Stimulated activated CD8-positive, alpha-beta memory T cell treated with anti-CD3 and anti-CD28 coated beads, Interleukin-12 subunit alpha, Interleukin-12 subunit beta, amount 100 ng/mL, for 4 hours (primary cell): ENCODE measurements at places on chromosomes 1 and 21.

- no peak for DNase-seq
Observed at GRCh38 chr1:227945891-227946623, 1.7 kb downstream of the WNT9A start.

GRCh38 chr1:12183095-12183794, 16.5 kb downstream of the TNFRSF1B start:
- DNase-seq, result no peak

DNA sequence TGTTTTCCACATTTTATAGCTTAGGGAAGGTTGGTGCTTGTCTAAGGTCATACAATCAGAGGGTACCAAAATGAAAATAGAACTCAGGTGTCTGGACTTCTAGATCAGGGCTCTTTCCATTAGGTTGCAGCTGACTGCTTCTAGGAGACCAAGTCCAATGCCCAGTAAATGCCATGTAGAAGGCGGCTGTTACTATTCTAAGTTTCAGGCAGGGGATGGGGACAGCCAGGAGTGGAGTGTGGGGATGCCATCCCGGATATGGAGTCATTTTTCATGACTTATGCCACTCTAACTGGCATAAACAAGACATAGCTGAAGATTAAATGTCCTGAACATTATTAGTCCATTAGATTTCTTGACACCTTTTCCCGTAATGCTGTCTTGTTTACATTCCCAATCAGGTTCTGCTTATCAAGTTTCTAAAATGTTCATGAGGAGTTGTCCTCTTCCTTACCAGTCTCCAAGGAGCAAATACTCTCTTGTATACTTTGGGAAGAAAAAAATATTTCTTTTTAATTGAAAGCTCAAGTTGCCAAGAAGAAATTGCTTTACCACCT, 31.5 kb downstream of the XCL1 start:
- no peak for DNase-seq

- DNase-seq, result no peak
Observed at GRCh38 chr1:229869687-229870086, 197.4 kb upstream of the GALNT2 start.

GRCh38 chr21:45202889-45203288, 84.8 kb downstream of the POFUT2 start:
- no peak for DNase-seq

DNA sequence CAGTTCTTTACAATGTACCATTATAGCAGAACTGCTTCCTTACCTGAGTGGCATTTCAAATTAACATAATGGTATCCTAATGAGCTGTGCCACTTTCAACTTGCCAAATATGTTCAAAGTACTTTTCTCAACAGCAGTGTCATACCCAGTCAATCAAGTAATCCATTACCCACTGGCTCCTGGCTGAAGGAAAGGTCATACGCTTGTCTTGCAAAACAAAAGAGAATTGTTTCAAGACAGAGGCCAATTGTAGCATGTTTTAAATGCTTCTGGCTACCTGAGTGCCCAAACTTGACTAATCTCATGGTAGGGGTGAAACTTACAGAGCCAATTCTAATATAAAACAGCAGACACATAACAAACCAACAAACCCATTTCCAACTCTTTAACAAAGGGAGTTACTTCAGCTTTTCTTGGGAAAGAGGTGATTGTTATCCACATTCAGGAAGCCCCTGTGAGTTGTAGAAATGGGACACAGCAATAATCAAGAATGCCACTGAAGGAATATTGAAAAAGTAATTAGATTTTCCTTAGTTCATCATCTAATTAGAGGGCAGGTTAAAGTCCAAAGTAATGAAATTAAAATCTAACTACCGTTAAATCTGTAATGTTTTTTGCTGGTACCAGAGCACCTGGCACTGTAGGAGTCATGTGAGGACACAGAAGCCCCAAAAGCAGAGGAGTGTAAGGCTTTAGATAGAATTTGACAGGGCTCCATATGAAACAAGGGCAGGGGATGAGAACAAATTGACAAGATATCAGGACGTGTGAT, 241.9 kb downstream of the RWDD3 start:
- DNase-seq, result no peak

DNA sequence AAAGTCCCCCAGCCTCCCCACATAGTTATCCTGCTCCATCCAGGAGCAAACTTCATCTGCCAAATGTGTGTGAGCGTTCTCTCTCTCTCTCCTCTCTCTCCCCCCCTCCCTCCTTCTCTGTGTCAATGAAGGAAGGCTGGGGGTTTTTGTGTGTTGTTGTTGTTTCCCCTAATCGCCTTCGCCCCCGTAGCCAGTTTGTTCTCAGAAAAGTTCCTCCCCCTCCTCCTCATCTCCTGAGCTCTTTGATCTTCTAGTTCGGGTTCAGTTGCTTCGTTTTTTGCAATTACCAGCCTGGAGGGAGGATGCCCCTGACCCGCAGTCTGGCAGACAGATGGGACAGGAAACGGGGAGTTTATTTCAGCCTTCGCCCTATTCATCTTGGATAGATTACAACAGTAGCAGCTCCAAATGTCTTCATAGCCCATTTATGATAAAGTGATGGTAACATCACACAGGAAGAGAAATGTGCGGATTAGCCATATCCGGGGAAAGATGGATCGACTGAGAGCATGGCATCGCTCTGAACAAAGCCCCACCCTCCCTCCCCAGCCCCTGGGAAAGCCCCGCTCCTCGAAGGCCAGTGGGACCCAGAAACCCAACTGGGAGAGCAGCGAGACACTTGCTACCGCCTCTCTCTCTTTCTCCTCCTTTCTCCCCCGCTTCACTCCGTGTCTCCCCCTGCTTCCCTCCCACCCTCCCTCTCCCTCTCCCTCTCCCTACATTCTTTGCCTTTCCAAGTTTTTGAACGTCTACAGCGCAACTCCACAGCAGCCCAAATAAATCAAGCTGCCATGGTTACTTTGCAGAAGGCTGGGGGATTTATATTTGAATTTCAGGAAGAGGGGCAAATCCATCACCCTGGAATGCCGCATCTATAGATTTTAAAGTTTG, 139.7 kb upstream of the ARHGEF16 start:
- no peak for DNase-seq

DNA sequence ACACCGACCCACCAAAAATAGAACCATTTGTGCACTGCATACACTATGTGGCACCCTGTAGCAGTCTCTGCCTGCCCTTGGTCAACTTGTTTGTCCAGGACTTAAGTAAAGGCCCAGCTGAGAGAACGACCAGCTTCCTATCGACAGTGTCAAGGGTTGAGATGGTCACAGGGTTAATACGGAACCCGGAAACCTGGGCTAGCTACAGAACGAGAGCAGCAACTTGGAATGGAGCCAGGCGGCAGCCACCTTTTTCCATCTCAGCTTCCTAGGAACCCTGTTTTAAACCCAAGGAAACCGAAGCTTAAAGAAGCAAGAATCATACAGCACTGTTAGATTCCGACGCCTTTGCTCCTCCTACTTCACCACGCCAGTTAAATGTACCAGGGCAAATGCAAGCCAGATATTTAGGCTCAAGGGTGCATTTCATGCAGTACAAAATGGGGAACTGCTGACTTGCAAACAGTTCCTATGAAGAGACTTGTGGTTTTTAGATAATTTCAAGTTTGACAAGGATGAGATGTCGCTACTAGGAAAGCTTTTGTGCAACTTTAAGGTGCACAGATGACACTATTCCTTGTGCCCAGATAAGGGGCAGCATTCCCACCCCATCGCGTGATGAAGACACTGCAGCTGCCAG, 35.5 kb downstream of the SLC66A1 start:
- DNase-seq, result no peak

DNA sequence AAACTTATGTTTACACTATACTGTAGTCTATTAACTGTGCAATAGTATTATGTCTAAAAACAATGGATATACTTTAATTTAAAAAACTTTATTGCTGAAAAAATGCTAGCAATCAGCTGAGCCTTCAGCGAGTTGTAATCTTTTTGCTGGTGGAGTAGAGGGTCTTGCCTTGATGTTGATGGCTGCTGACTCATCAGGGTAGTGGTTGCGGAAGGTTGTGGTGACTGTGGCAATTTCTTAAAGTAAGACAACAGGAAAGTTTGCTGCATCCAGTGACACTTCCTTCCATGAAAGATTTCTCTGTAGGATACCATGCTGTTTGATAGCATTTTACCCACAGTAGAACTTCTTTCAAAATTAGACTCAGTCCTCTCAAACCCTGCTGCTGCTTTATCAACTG, 234.7 kb upstream of the CSF3R start:
- no peak for DNase-seq

GRCh38 chr1:11767922-11768704, 6.1 kb downstream of the C1orf167 start:
- DNase-seq, result no peak
